ENCODE measurements at places on chromosomes 13 and 19. TPM values are rescaled to one million over a fixed set of nuclear protein-coding genes. Genes with fewer than 3 reads are reported as not detected.

FFAR3 gene
- total RNA-seq, result 0.76 TPM

CFD gene
- 16.5 TPM for total RNA-seq

TMEM190 gene
- total RNA-seq, result not detected

ANGPTL8 gene
- total RNA-seq, result 2.6 TPM

SHISA7 gene
- total RNA-seq, result 0.12 TPM

CGB2 gene
- total RNA-seq, result not detected

PRPF31 gene
- total RNA-seq, result 46.2 TPM

ERICH6B gene
- not detected for total RNA-seq

OR4F17 gene
- not detected for total RNA-seq

Data from metanephros (tissue), 2 donors.